Cardiac septum (tissue), 1 donor: ENCODE measurements at places on chromosomes 5 and 9. TPM values are rescaled to one million over a fixed set of nuclear protein-coding genes. Genes with fewer than 3 reads are reported as not detected.

GRCh38 chr9:79542735-79543620 is 28.8 kb upstream of the TLE4 start:
- no peak for DNase-seq

DNA sequence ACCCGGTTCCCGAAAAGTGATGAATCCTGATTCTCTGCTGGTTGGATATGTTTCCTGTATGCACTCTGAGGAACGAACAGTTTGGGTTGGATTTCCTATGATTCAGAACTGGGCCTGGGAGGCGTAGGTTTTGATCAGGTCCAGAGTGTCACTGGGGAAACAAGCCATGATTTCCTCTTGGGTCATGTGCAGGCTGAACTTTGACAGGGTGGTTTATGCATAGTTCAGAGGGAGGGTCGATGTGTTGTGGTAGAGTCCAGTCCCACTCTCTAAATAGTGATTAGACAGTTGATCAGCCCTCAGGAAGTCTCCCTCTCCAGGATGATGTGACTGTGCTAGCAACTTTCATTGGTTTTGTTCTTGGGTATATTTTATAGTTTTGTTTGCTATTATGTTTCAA is 17.4 kb downstream of the ATG10 start:
- DNase-seq: no peak

DNA sequence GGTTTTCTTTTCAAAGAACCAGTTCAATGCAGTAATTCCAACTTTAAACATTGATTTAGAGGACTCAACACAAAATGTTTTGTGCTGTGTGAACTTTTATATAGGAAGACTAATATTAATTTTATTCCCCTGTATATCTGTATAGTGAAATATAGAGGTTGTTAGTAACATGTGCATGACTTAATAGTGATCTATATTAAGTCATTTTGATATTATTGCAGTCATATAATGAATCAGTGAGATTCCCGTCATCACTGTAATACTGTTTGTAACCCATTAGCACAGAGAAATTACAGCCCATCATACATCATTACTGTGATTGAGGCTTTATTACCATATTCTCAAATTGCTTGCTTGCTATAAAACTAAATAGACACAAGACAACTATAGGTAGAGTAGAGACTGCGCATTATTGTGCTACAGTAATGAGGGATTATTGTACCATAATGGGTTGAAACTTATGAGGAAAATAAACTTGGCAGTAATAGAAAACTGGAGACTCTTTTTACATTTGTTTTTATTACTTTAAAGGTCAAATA is 170.7 kb downstream of the RANBP17 start:
- no peak for DNase-seq

GRCh38 chr5:50445296-50445949 is 4.3 kb upstream of the EMB start:
- no peak for DNase-seq

DNA sequence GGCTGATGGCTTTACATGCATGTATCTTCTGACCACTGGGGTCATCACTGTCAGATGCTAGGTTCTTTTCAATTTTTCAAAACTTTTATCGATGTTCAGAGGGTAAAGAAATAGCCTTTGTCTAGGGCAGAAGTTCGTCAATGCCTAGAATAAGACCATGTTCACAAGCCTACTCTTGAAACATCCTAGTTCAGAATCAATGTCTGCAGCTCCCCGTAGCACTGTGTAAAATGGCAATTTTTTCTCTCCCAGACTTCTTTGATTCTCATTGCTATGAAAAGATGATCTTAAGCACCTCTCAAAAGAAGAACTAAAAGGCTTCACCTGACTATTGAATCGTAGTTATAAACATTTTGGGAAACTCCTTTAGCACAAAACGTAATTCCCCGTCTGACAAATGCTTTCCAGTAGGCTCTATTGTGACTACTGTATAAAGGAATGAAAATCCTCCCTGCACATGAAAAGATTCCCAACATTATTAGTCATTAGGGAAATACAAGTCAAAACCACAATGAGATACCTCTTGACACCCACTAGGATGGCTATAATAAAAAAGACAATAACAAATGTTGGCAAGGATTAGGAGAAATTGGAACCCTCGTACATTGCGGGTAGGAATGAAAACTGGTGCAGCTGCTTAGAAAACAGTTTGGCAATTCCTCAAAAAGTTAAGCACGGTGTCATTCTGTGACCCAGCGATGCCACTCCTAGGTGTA is 263.5 kb downstream of the ARHGAP26 start:
- DNase-seq: no peak

DNA sequence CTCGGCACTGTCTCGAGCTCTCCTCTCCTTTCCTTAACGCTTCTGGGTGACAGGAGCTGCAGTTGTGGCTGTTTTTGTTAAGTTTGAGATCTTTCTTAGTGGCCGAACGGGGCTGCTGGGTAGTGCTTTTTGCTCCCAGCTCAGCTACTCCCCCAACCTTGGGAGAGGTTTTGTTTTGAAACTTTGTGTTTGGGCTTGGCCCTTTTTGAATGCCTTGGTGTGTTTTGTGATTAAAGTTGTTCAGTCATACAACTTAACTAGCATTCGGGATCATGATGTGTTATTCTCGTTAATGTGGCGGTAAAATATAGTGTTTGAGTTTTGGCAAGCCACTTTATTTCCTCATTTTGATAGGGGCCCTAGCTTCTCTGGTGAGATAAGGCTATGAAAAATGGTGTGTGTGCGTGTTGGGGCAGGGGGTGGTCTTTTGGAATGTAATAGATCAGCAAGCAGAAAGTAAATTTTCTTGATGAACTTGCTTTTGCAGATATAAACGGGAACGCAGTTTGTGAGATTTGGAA is 1.1 kb downstream of the KDM3B start:
- DNase-seq: no peak

The COL5A1 gene
- total RNA-seq: 21.6 TPM
